Fibroblast of the aortic adventitia (primary cell): ENCODE measurements at places on chromosomes 5 and 9.

DNA sequence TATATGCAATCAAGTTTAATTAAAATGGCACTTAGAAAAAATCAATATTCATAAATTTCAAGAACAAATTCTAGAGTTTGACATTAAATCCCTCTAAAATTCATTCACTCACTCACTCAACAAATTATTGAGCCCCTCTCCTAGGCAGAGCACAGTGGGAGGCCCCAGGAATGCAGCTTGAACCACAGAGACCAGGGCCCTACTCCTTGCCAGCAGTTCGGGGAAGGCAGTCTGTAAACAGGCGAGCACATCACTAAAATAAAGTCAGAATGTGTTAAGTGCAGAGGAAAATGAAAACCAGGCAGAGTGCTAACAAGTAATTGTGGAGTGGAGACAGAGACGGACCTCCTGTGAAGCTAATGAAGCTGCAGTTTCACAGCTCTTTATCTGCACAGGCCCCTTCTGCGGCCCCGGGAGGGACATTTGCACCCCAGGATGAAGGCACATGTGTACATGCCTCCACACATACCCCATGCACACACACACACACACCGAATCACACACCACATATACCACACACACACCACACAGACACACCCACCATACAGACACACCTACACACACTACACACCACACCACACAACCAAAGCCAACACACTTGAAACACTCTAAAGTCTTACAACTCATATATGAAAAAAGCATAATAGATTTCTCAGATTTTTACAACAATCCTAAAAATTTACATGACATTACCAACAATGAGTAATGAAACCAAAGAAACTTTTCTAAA lies 40.5 kb downstream of the BHMT start:
- DNase-seq: no peak

- DNase-seq: no peak
These were observed 477.6 kb downstream of the TLE1 start for GRCh38 chr9:81211741-81212140.

DNA sequence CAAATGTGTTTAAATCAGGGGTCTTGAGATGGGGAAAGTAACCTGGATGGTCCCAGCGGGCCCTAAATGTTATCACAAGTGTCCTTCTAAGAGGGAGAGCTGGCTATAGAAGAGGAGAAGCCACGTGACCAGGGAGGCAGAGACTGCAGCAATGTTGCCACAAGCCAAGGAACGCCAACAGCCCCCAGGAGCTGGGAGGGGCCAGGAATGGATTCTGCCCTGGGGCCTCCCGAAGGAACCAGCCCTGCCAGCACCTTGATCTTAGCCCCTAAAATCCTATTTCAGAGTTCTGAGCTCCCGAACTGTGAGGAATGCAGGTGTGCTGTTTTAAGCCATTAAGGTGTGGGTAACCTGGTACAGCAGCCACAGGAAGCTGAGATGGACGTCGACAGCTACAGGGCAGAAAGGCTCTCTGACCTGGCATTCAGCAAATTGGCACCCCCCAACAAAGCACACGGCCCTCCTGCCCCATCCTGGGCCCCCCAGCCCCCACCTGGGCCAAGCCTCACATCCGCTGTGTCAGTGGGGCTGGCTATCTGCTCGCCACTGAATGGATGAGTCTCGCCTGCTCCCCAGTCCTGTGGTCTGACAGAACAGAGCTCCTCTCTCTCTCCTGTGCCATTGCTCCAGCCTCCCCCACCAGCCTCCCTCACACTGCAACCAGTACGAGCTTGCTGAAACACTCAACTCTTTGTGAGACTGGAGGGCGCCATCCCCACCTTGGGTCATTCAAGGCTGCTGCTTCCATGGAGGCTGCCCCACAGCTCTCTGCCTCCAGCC lies 78.8 kb downstream of the ADAMTS2 start:
- DNase-seq: no peak

GRCh38 chr9:19148187-19148586 lies 20.9 kb upstream of the PLIN2 start:
- DNase-seq: peak; percentile 64

DNA sequence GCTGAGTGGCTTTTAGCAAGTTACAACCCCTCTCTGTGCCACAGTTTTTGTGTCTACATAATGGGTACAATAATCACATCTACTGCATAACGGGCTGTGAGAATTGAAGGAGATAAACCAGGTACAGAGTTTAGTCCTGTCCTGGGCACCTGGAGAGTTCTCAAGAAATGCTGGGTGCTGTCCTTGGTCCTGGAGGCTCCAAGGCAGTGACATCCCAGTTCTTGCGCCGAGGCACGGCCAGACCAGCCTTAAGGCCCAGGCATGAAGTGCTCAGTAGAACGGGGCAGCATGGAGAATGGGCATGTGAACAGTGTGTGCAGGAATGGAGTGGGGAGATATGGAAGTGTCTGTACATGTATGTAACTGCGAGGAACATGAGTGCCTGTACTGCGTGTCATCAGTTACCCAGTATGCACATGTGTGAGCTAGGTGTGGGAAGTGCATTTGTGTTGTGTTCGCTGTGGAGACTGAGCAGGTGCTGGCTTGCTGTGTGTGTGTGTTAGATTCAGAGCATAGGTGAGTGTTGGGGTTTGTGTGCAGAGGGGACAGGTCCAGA lies 6.3 kb upstream of the UNC5A start:
- peak; percentile 34 for DNase-seq

DNA sequence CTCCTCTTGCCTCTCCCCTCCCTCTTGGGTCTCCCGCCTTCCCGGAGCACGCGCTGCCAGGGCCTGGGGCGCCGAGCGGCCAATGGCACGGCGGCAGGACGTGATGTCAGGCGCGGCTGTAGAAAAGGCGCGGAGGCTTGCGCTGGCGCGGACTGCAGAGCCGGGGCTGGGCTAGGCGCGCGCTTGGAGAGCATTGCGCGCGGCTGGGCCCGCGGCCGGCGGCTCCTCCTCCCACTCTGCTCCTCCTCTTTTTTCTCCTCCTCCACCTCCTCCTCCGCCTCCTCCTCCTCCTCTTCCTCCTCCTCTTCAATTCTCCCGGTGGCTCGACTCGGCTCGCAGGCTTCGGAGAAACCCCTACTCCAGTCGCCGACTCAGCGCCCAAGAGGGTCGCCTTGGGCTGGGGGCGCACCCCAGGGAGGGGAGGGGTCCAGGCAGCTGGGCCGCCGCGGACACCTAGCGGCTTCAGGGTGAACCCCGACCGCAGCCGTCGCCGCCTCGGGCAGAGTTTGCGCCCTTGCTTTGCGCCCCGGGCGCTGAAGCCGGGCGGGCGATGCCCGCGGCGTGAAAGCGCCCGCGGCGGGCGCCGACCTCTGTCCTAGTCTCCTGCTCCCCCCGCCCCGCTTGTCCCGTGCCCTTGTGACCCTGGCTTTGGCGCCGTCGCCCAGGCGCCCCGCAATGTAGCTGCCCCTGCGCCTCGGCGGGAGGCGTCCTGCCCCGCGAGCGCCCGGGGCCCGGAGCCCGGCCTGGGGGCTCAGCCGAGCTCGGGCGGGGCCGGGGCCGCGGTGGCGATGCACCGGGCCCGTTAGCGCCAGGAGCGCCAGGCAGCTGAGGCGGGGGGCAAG lies at the start of gene LHX2:
TSS of gene LHX2 (plus strand) at position 309 of the 842 bp plus-strand sequence. CDS start 581 bp downstream, outside the sequence.
- DNase-seq: peak; percentile 38

GRCh38 chr9:130927995-130928900 lies 10.8 kb downstream of the FIBCD1 start:
- DNase-seq: peak; percentile 53

DNA sequence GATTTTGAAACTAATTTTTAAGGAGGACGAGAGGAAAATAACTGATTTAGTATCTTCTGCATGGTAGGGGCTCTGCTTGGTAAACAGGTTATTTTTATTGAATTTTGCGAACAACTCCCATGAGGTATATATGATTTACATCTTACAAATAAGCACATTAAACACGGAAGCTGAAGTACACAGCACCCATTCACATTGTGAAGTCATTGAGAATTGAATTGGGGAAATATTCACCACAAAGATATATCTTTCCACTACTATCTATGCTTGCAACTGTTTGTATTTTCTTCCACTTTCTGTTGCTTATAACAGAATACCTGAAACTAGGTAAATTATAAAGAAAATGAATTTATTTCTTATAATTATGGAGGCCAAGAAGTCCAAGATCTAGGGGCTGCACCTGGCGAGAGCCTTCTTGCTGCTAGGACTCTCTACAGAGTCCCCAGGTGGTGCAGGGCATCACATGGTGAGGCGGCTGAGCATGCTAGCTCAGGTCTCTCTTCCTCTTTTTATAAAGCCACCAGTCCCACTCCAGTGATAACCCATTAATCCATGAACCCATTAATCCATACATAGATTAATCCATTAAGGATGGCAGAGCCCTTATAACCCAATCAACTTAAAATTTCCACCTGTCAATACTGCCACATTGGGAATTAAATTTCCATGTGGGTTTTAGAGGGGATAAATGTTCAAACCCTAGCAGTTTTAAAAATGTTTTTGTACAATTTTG lies 79.0 kb upstream of the ZNF608 start:
- DNase-seq: no peak

DNA sequence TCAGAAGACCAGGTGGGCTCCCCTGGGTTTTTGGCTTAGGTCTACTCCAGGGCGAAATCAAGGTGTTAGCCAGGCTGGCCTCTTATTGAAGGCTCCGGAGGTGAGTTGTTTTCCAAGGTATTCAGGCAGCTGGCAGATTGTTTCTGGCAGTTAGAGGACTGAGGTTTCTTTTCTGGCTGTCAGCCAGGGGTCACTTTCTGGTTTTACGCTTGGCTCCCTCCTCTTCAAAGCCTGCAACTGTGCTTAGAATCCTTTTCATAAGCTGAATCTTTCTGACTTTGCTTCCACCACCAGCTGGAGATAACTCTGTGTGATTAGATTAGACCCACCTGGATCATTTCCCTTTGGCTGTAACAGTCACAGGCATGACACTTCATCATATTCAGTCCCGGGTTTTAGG lies 24.6 kb downstream of the RFK start:
- DNase-seq: peak; percentile 69

GRCh38 chr5:329121-329735 lies 7.7 kb downstream of the AHRR start:
- DNase-seq: peak; percentile 34

GRCh38 chr9:132697230-132697629 lies 27.0 kb downstream of the GTF3C4 start:
- no peak for DNase-seq

- DNase-seq: no peak
These were observed 2.5 kb downstream of the C1QTNF3 start for GRCh38 chr5:34040472-34040871.

GRCh38 chr9:113293285-113293878 lies 9.8 kb downstream of the RNF183 start:
- DNase-seq: peak; percentile 64

- DNase-seq: peak; percentile 11
These were observed 45.9 kb downstream of the MEGF9 start for GRCh38 chr9:120668399-120668798.

DNA sequence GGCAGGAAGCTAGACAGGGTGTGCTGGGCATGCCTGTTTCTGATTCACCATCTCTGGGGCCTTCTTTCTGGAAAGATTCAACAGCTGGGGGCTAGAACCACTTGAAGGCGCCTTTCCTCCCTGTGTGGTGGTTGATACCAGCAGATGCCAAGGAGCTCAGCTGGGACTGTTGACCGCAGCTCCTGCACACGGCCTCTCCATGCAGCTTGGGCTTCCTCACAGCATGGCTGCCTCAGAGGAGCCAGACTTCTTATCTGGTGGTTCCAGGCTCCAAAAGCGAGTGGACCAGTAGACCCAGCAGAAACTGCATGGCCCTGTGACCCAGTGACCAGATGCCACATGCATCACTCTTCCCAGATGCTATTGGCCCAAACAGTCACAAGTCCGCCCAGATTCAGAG lies 74.7 kb upstream of the COL5A1 start:
- no peak for DNase-seq
